ENCODE measurements at places on chromosomes 5 and 9. TPM values are rescaled to one million over a fixed set of nuclear protein-coding genes. Genes with fewer than 3 reads are reported as not detected.

ADRA1B gene
- total RNA-seq, result 11.2 TPM

SLC22A5 gene
- total RNA-seq, result 21.1 TPM

BAAT gene
- total RNA-seq, result 0.43 TPM

FSTL4 gene
- 4.8 TPM for total RNA-seq

CARD9 gene
- total RNA-seq, result 0.95 TPM

ECSCR gene
- total RNA-seq, result not detected

PRUNE2 gene
- 0.14 TPM for total RNA-seq

PPP2CA gene
- total RNA-seq, result 269 TPM

CRHBP gene
- total RNA-seq, result 0.21 TPM

STK32A gene
- total RNA-seq, result 0.25 TPM

CD74 gene
- total RNA-seq, result not detected

PALM2AKAP2 gene
- 0.49 TPM for total RNA-seq

ABHD17B gene
- 18.1 TPM for total RNA-seq

CAVIN4 gene
- 0.55 TPM for total RNA-seq

TLX3 gene
- total RNA-seq, result not detected

PCDHB4 gene
- total RNA-seq, result 0.05 TPM

PCDHA12 gene
- 2.6 TPM for total RNA-seq

PCDHB15 gene
- 0.10 TPM for total RNA-seq

TEK gene
- total RNA-seq, result 0.12 TPM

GRM6 gene
- not detected for total RNA-seq

BICD2 gene
- total RNA-seq, result 34.2 TPM

FCHSD1 gene
- total RNA-seq, result 8.6 TPM

NPR3 gene
- total RNA-seq, result 14.8 TPM

HMGXB3 gene
- 31.7 TPM for total RNA-seq

KIF12 gene
- total RNA-seq, result 2.0 TPM

NAIP gene
- 0.27 TPM for total RNA-seq

OTULINL gene
- 6.5 TPM for total RNA-seq

Data from A549 treated with RU486 at 1 μM for 4 hours (cell line).